ENCODE measurements at places on chromosomes 3 and 15. TPM values are rescaled to one million over a fixed set of nuclear protein-coding genes. Genes with fewer than 3 reads are reported as not detected.

GTF2A2 gene
- total RNA-seq = 37.9 TPM

MAGEL2 gene
- total RNA-seq = 5.0 TPM

PIGBOS1 gene
- 16.0 TPM for total RNA-seq

ATP13A4 gene
- total RNA-seq = 7.7 TPM

TMEM207 gene
- total RNA-seq = not detected

HMG20A gene
- 52.1 TPM for total RNA-seq

ZNF774 gene
- total RNA-seq = 3.3 TPM

SETD2 gene
- total RNA-seq = 95.7 TPM

TMIE gene
- total RNA-seq = 0.26 TPM

ROPN1B gene
- 0.26 TPM for total RNA-seq

WDR6 gene
- total RNA-seq = 66.2 TPM

GNAT1 gene
- not detected for total RNA-seq

ZNF80 gene
- total RNA-seq = not detected

ITGA11 gene
- 16.6 TPM for total RNA-seq

SLC24A5 gene
- 0.26 TPM for total RNA-seq

TIMP4 gene
- 1.3 TPM for total RNA-seq

DGKG gene
- total RNA-seq = 9.3 TPM

UCN2 gene
- 0.69 TPM for total RNA-seq

CCDC54 gene
- total RNA-seq = not detected

PCSK6 gene
- 14.1 TPM for total RNA-seq

DUOXA2 gene
- total RNA-seq = 0.42 TPM

TICRR gene
- total RNA-seq = 2.9 TPM

SMAD6 gene
- total RNA-seq = 31.1 TPM

RLBP1 gene
- total RNA-seq = not detected

ZBTB20 gene
- total RNA-seq = 99.9 TPM

Measured in urinary bladder (tissue), 4 donors.